ENCODE measurements at places on chromosomes 6 and 20. TPM values are rescaled to one million over a fixed set of nuclear protein-coding genes. Genes with fewer than 3 reads are reported as not detected.

The NKAIN4 gene
- 0.23 TPM for polyA plus RNA-seq

The MTHFD1L gene
- 4.6 TPM for polyA plus RNA-seq

The C6orf132 gene
- 4.4 TPM for polyA plus RNA-seq

The MDFI gene
- 20.6 TPM for polyA plus RNA-seq

The TFAP2D gene
- polyA plus RNA-seq, result not detected

The MPIG6B gene
- 0.62 TPM for polyA plus RNA-seq

The PHF1 gene
- polyA plus RNA-seq, result 79.4 TPM

The SMLR1 gene
- polyA plus RNA-seq, result not detected

The KCNG1 gene
- 8.3 TPM for polyA plus RNA-seq

The RWDD2A gene
- 3.4 TPM for polyA plus RNA-seq

The KCNQ2 gene
- 0.14 TPM for polyA plus RNA-seq

The HTR1B gene
- polyA plus RNA-seq, result 1.7 TPM

The BIRC7 gene
- 0.18 TPM for polyA plus RNA-seq

The BPIFB2 gene
- not detected for polyA plus RNA-seq

The SNAI1 gene
- polyA plus RNA-seq, result 20.9 TPM

The MOXD1 gene
- polyA plus RNA-seq, result 22.4 TPM

The RNGTT gene
- polyA plus RNA-seq, result 6.8 TPM

The CHRNA4 gene
- polyA plus RNA-seq, result not detected

The WFDC10B gene
- polyA plus RNA-seq, result 6.9 TPM

The DLL1 gene
- polyA plus RNA-seq, result 22.1 TPM

Measured in urinary bladder (tissue), 4 donors.